ENCODE measurements at places on chromosomes 16 and 17.
A peak's percentile ranks its signal among the peaks of the same experiment; 100 is the strongest.

GRCh38 chr17:56108811-56109284 is 44.4 kb upstream of the ANKFN1 start:
- DNase-seq = no peak
- no peaks in the 10 kb centered on the region for H3K36me3 ChIP-seq
- H3K4me1 ChIP-seq = no peaks in the 10 kb centered on the region
- no peak overlapping the region for H3K27ac ChIP-seq
- H3K27me3 ChIP-seq = peaks cover 12% of the 10 kb centered on the region

- no peaks in the 10 kb centered on the region for H3K27me3 ChIP-seq
- H3K4me3 ChIP-seq = no peak overlapping the region
- H3K36me3 ChIP-seq = peaks cover 25% of the 10 kb centered on the region
- H3K27ac ChIP-seq = no peak overlapping the region
- peaks cover 30% of the 10 kb centered on the region for H3K4me1 ChIP-seq
- no peak for DNase-seq
Observed at GRCh38 chr17:48236681-48237134, 129.1 kb downstream of the SNX11 start.

DNA sequence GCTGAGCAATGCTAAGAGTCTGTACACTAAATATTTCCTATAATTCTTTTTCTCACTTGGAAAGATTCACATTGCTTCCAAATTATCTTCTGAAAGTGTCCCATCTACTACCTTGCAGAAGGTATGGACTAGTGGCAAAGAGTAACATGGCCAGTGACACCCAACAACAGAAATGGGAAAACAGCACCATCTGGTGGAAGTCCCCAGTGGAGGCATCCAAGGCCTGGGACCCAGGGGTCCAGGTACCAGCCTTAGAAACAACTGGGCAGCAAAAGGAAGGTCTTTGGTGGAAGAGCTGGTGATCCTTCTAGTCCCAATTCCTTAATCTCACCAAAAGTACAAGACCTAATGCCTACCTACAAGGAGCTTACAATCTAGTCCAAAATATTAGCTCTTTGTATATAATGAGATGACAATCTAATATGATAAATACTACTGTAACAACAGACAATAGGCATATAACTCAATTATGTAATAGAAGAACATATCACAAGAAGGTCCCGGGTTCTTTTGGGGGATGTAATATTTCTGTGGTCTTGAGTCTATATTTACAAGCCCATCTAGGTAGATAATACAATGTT is 55.3 kb downstream of the SKAP1 start:
- no peak overlapping the region for H3K4me3 ChIP-seq
- H3K27ac ChIP-seq = no peak overlapping the region
- H3K4me1 ChIP-seq = peaks cover 20% of the 10 kb centered on the region

GRCh38 chr16:12011565-12011964 is 35.0 kb downstream of the SNX29 start:
- no peak for DNase-seq
- H3K27me3 ChIP-seq = no peaks in the 10 kb centered on the region
- no peak overlapping the region for H3K4me3 ChIP-seq

DNA sequence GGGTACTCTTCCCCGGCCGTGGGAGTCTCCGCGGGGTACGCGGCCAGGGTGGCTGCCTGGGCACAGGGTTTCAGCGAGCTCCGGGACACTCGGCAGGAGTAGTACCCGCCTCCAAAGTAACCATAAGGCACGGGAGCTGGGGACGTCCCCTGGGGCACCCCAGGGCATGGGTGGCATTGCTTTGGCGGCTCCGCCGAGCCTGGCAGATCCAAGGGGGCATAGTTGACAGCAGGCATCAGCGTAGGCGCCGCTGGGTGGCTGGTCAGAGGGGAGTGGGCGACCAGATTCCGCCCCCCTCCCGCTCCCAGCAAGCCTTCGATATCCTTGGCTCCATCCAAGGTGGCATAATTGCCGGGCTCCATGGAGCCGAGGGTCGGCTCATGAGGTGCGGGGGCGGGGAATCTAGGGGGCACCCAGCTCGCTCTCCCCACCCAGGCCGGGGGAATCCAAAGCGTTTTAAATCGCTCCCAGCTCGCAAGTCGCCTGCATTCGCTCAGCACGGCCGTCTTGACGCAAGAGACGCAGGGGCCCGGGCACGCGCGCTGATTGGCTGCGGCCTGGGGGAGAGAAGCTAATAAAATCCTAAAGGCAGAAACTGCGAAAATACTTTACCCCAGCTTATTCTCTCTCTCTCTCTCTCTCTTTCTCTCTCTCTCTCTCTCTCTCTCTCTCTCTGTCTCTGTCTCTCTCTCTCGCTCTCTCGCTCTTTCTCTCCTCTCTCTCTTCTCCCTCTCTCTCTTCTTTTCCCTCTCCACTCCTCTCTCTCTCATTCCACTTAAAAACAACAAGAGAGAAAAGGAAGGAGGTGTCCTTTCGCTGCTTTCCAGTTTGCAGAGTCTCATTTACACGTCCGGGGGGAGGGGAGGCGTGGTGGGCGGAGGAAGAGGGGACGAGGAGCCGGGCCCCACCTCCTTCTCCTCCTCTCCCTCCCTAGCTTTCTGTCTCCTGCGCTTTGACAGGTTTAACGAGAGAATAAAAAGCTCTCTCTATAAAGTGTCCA is at the start of gene HOXB13:
HOXB13 (minus strand) TSS at position 519 of the 1,000 bp plus-strand sequence; CDS start at position 362, 157 bp downstream.
- peaks cover 21% of the 10 kb centered on the region for H3K4me1 ChIP-seq
- H3K27me3 ChIP-seq = peaks cover 91% of the 10 kb centered on the region
- no peak within 1 kb of the TSS for H3K27ac ChIP-seq
- no peak for DNase-seq

GRCh38 chr17:28853295-28853694 is 1.5 kb upstream of the ERAL1 start:
- H3K4me1 ChIP-seq = peaks cover 19% of the 10 kb centered on the region
- H3K4me3 ChIP-seq = no peak overlapping the region
- no peak for DNase-seq

GRCh38 chr17:41919165-41919817 is 540 bp upstream of the ACLY start:
- peak overlapping the region; percentile 95 for H3K27ac ChIP-seq
- H3K27me3 ChIP-seq = no peaks in the 10 kb centered on the region
- no peak for DNase-seq
- peak overlapping the region; percentile 98 for H3K4me3 ChIP-seq
- peaks cover 25% of the 10 kb centered on the region for H3K4me1 ChIP-seq
- peaks cover 9% of the 10 kb centered on the region for H3K36me3 ChIP-seq
